Right atrium auricular region (tissue), 2 donors: ENCODE measurements at places on chromosomes 12 and 14.

- no peak for DNase-seq
Measured at GRCh38 chr12:11731455-11731854, 82.0 kb downstream of the ETV6 start.

DNA sequence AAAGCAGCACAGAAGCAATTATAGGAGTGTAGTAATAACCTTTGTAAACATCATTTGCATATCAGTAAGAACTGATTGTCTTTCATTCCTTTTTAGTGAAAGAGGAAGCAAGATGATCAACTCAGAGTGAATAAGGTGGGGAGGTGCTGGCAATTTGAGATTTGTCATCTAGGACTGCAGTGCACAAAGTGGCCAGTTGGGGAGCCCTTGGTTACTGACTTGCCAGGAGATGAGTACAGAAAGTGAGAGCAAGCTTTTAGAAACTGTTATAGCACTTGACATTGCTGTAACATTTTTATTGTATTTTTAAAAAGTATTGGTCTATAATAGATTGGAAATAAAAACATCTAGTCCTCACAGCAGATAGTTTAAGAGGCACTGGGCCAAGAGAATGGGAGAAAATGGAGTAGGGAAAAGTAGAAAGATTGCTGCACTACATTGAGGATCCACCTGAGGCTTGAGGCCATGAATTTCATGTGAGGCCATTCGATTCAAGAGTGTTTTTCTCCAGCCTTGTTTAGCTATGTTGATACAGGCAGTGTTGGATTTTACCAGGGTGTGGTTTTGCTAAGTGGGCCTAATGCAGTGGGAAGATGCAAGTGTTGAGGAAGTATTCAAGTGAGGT lies 98.2 kb downstream of the SNAPC1 start:
- no peak for DNase-seq

- no peak for DNase-seq
Measured at GRCh38 chr12:10221846-10222245, 9.2 kb downstream of the GABARAPL1 start.

DNA sequence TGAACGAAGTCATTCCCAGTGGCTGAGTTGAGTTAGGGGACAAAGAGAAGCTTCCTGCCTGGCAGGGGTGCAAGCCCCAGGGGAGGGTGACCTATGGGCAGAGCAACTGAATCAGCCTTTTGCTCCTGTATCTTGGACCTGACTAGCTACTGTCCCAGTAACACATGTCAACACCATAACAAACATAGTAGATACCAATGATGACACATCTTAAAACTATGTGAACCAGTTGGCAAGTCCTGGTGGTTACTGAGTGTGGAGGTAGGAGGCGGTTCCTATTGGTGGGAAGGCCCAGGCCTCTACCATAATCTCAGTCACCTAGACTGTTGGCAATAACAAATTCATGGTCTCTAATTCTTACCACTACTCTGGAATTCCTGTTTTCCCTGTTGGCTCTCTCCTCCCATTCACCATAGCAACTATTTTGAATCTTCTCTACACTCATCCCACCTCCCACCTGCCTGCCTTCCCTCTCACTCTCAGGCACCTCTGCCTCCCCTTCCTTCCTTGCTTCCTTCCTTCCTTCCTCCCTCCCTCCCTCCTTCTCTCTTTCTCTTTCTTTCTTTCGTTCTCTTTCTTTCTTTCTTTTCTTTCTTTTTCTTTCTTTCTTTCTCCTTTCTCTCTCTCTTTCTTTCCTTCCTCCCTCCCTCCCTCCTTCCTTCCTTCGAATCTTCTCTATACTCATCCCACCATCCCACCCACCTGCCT lies 8.1 kb upstream of the P2RX7 start:
- no peak for DNase-seq

DNA sequence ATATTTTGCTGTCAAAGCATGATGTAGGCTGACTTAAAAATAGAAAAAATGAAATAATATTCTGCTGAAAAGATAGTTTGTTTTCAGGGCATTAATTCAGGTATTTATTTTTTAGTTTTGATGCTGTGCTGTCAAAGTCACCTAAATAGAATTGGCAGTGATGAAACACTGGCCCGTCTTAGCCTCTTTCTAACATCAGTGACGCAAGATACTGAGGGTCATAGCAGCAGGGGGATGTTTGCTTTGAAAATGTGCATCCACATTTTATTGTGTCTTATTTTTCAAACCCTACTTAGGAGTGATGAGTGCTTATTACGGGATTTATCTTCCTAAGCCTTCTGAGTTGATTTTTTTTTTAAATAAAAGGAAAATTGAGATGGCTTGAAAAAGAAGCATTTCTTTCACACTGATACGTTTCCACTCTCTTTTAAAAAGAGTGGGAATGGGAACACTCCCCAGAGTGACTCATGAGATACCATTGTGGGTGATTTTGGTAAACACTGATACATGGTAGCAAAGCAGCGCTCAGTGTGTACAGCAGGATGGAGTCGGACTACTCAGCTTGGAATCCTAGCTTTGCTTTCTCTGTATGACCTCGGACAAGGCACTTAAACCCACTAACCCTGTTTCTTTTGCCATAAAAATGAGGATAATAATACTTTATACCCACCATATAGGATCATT lies 290.8 kb downstream of the ERC1 start:
- no peak for DNase-seq

DNA sequence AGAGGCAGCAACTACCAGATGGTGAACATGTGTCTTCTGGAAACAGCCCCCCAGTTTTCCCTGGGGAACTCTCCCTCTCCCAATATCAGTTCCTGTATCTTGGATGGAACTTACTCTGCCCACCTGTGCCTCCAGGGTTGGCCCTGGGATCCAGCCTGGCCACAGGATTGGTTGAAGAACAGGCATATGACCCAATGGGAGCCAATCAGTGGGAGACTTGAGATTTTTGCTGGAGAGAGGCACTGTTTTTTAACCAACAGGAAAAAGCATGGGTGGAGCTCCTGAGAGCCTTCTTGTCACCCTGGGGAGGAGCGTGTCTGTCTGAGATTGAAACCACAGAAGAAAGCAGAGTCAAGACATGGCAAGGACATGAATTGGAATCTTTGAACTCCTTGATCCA lies 33.6 kb upstream of the COX6A1 start:
- no peak for DNase-seq

GRCh38 chr14:101979666-101980065 lies 15.3 kb downstream of the DYNC1H1 start:
- no peak for DNase-seq

GRCh38 chr14:34365309-34365915 lies 96.6 kb downstream of the SPTSSA start:
- no peak for DNase-seq

DNA sequence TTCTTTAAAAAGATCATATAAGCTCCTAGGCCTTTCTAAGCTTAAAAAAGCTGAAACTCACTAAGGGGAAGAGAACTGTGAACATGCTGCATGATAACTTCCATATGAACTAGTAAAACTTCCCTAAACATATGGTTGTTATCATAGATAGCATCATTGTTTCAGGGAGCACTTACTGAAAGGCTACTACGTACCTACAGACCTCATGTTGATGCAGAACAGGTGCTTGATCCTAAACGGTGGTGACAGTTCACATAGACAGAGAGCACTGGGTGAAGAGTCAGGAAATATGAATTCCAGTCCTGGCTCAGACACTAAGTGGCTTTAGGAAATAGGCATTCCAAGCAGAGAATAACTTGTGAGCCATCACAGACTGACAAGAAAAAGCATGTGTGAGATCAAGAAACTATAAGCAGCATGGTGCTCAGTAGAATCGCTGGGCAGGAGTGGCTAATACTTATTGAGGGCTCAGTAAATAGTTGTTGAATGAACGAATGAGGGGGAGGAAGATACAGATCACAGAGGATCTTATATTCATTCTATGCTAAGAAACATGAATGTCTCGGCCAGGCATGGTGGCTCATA lies 78.4 kb upstream of the NUDT4 start:
- no peak for DNase-seq

GRCh38 chr12:132137483-132138125 lies 6.5 kb downstream of the DDX51 start:
- no peak for DNase-seq

DNA sequence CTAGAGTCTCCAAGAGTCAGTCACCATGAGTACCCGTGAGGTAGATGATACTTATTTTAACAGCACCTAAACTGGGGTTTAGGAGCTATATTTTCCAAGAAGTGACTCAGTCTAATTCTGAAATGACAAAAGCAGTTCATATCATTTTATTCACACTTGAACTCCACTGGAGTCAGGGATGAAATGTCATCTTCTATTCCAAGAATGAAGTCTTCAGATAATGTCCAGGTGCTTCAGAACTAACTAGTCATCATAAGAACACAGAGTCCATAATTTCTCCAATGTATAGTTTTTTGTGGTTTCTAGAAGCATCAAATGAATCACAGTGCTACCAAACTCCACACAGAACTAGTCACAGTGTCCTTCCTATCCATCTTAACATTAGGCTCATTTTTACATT lies 13.3 kb downstream of the DNM1L start:
- no peak for DNase-seq

DNA sequence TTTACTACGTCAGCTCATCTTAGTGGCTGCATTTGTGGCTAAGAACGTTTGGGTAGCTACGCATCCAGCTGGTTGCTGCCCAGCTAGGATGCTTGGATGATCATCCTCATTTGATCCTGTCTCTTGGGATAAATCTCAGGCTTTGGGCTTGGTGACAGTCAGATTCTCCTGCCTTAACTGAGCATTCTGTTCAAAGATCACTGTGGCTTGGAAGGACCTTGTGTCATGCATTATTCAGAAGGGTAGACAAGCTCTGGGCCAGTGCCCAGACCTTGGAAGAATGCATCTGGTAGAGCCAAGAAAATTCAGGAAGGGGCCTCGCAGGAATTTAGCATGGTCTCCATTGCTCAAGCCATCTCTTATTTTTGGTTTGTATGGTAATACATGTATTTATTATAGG lies 188.4 kb downstream of the NRXN3 start:
- no peak for DNase-seq

DNA sequence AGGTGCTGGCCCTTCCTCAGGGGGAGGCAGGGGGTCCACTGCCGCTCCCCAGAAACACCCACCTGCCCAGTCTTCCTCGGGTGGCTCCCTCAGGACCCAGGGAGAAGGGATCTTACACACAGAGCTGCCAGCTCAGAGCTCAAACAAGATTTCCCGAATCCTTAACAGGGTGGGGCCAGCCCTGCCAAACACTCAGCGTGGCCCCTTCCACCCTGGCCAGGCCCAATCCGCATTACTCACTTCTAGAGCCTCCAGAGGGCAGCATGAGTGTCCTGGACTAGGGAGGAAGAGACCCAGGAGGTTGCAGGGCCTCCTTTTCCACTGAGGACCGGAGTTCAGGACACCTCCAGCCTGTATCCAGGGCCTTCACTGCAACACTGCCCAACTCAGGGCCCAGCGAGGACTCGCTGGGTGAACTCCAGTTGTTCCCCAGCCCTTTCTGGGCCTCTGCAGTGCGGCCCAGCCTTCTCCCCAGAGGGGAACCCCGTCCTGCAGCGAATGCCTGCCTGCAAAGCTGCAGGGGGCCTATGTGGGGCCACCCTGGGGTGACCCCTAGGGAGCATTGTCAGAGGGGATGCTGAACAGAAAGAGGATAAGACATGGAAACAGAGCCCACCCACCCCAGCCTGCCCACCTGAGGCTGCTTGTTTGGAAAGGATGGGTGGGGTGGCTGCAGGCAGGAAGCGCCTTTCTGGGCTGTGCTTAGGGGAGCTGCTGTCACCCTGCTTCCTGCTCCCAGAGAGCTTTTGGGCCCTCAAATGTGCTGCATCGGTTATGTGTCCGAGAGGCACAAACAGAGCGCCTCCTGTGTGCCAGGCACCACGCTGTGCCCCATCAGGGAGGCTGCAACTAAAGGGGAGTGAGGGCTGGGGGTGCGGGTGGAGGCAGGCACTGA lies 43.8 kb downstream of the CCNK start:
- no peak for DNase-seq

GRCh38 chr12:130990034-130990433 lies 36.3 kb downstream of the ADGRD1 start:
- DNase-seq = no peak

GRCh38 chr12:5898874-5899273 lies 46.2 kb downstream of the ANO2 start:
- DNase-seq = peak; percentile 49

- DNase-seq = no peak
Measured at GRCh38 chr14:57068511-57068910, 200.2 kb downstream of the EXOC5 start.

DNA sequence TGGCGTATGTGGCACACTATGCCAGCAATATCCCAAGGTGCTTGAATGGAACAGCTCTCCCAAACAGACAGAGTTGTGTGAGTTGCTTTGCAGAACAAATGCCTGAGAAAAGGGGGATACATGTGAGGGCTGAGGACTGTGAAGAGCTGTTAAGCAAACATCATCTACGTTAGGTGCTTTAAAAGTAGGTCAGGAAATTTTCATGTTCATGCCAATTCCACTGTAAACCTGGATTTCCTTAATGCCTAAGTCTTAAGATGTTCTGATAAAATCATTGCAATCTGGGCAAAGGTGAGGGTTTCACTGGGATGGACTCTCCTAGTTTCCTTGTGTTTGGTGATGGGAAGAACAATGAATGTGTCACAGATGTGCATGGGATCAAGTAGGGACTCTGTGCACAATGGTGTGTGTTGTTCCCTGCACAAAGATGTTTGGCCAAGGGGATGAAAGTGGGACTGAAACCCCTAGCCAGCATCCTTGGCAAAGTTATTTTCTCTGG lies 227.9 kb downstream of the KTN1 start:
- DNase-seq = no peak

GRCh38 chr14:82872494-82872893 lies 1338.8 kb upstream of the SEL1L start:
- DNase-seq = no peak

DNA sequence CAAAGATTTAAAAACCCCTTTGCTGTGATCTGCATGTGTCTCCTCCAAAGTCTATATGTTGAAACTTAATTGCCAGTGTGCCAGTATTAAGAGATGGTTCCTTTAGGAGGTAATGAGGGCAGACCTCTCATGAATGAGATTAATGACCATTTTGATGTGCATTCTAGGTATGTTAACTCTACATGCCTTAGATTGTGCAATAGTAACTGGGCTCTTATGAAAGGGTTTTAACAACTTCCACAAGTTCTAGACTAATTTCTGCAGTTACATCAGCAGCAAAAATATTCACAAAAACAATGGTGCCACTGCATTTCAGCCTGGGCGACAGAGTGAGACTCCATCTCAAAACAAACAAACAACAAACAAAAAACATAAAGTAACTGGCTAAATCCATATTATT lies 3.8 kb upstream of the TAS2R10 start:
- DNase-seq = no peak

GRCh38 chr12:99495799-99496198 lies 151.8 kb upstream of the GARIN6 start:
- no peak for DNase-seq

GRCh38 chr12:123907726-123908476 lies 64.7 kb downstream of the CCDC92 start:
- no peak for DNase-seq
